ENCODE measurements at places on chromosomes 2 and 18.

GRCh38 chr2:39780825-39781600 lies 2.0 kb upstream of the THUMPD2 start:
- DNase-seq: no peak

- DNase-seq: no peak
Observed at GRCh38 chr2:64841461-64841860, 147.7 kb upstream of the SLC1A4 start.

- DNase-seq: no peak
Observed at GRCh38 chr2:141610564-141611175, 520.1 kb downstream of the LRP1B start.

GRCh38 chr2:85247610-85248009 lies 80.2 kb downstream of the TGOLN2 start:
- DNase-seq: no peak

- DNase-seq: no peak
Observed at GRCh38 chr2:113910110-113910717, 20.3 kb downstream of the ACTR3 start.

DNA sequence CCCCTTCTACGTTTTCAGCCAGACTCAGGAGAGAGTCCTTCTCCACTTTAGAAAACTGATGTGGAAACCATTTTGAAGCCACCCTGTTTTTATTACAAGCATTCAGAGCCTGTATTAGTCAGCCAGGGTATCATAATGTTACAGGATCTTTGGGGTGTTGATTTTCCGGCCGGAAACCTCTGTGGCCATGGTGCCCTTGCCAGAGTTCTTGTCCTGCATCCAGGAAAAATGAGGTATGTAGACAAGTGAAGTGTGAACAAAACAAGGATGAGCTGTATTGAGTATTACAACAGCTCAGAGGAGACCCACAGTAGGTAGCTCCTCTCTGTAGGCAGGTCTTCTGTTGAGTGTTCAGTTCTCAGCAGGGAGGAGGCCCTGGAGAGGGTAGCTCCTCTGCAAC lies 241.0 kb upstream of the COPS8 start:
- DNase-seq: no peak

GRCh38 chr2:85264471-85264870 lies 63.3 kb downstream of the TGOLN2 start:
- DNase-seq: no peak

Data from left renal pelvis (tissue), 4 donors.